ENCODE measurements at places on chromosomes 2 and 18. TPM values are rescaled to one million over a fixed set of nuclear protein-coding genes. Genes with fewer than 3 reads are reported as not detected.
A peak's percentile ranks its signal among the peaks of the same experiment; 100 is the strongest.

DNA sequence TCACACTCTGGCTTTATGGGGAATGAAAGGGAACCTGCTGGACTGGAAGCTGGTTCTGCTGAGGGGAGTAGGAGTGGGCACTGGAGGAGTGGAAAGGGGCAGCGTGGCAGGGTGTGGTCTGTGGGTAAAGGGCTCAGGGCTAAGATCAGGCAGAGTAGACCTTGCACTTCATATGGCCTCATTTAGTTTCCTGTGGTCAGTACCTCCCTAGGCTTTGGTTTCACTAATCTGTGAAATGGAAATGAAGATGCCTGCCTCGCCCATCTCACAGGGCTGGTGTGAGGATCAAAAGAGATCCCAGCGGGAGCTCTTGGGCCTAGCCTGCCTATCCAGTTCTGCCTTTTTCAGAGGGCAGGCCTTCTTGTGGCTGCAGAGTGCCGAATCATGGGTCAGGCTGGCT lies 208.7 kb downstream of the LOXHD1 start:
- DNase-seq: no peak

DNA sequence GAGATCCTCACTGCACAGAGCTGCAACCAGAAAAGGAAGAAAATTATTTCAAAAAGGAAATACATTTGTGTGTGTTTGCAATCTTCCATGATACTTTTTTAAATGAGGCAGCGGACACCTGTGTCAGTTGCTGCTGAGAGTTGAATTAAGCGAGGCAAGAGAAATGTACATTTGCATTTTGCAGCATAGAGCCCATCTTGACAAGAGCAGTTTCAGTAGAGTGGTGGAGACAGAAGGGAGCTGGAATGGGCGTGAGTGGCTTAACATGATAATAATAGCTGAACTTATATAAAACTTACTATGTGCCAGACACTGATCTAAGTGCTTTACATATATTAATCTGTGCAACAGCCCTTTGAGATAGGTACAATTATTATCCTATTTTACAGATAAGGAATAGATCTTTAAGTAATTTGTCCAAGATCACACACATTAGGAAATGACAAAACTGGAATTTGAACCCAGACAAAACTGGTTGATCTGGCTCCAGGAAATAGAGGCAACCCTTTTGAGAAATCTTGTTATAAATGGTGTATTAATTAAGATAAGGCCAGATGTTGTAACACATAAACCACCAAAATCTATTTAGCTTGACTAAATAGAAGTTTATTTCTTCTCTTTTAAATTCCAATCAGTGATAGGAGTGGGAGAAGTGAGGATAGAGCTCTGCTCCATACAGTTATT lies 68.7 kb downstream of the SDC1 start:
- DNase-seq: no peak

DNA sequence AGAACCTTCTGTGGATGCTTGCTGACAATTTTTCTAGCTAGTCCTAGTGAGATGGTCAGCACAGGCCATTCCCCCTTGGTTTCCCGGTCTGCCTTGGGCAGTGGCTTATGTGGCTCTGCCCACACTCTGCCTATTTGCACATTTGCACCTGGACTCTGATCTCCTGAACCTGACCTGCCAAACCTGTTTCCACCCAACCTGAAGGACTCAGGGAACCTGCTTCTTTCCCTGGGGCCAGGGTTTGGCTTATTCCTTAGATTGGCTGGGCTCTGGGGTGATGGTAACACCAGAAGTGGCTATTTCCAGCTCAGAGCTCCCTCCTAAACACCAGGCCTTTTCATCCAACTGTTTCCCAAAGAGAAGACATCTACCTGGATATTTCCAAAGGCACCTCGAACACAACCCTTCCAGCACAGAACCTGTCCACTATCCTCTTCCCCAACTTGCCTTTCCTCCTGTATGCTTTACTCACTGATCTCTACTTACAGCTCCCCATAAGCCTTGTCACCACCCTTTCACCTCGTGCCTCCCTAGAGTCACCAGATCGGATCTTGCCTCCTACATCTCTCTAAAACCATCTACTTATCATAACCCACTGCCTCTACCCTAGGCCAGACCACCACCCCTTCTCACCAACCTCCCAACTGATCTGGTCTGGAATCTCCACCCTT lies 5.8 kb upstream of the MTA3 start:
- DNase-seq: peak; percentile 67

- DNase-seq: peak; percentile 43
Measured at GRCh38 chr18:13605477-13605876, 120.9 kb downstream of the FAM210A start.

- no peak for DNase-seq
Measured at GRCh38 chr2:176003958-176004357, 1.9 kb upstream of the LNPK start.

The ERBB4 gene
- not detected for total RNA-seq

The GPR45 gene
- not detected for total RNA-seq

The MYO5B gene
- 0.36 TPM for total RNA-seq

The CHRNG gene
- not detected for total RNA-seq

Measured in osteoblast (primary cell).